Fibroblast of skin of back (primary cell): ENCODE measurements at places on chromosomes 11 and 22.

- peak; percentile 85 for DNase-seq
Observed at GRCh38 chr11:95831198-95831883, 41.0 kb downstream of the CEP57 start.

- no peak for DNase-seq
Observed at GRCh38 chr22:44063462-44064371, 39.6 kb downstream of the PARVB start.

DNA sequence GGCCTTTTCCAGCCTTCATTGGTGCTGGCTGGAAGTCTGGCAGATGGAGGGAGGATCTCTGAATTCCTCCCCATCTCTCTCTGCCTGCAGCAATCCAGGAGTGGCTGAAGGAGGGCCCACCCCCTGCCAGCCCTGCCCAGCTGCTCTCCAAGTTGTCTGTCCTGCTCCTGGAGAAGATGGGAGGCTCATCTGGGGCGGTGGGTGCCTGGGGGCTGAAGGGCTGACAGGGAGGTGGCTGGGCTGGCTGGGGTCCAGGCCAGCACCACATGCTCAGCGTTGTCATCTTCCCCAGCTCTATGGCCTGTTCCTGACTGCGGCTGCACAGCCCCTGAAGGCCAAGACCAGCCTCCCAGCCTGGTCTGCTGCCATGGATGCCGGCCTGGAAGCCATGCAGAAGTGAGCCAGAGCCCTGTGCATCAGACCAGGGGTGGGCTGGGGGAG is 12.2 kb downstream of the TKFC start:
- no peak for DNase-seq

DNA sequence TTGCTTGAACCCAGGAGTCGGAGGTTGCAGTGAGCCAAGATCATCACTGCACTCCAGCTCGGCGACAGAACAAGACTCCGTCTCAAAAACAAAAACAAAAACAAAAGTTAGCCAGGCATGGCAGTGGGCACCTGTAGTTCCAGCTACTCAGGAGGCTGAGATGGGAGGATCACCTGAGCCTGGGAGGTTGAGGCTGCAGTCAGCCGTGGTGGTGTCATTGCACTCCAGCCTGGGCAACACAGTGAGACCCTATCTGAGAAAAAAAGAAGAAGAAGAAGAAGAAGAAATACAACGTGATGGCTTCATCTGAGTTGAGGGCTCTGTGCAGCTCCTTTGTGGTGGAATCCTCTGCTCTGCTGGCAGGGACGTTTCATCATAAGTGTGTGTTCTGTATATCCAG is 10.0 kb upstream of the TNNT3 start:
- no peak for DNase-seq

DNA sequence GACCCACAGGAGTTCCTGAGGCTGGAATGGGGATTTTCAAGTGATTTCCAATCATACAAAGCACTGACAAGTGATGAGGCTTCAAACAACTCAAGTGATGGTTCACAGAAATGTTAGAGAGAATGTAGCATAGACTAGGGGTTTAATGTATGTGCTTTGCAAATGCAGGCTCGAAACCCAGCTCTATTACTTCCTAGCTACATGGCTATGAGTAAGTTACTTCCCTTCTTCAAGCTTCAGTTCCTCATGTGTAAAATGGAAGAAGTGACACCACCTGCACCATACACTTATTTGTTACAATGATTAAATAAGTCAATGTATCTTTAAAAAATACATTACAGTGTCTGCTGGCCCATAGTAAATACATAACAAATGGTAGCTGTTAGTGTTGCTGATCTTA is 139.8 kb downstream of the CCDC81 start:
- no peak for DNase-seq

DNA sequence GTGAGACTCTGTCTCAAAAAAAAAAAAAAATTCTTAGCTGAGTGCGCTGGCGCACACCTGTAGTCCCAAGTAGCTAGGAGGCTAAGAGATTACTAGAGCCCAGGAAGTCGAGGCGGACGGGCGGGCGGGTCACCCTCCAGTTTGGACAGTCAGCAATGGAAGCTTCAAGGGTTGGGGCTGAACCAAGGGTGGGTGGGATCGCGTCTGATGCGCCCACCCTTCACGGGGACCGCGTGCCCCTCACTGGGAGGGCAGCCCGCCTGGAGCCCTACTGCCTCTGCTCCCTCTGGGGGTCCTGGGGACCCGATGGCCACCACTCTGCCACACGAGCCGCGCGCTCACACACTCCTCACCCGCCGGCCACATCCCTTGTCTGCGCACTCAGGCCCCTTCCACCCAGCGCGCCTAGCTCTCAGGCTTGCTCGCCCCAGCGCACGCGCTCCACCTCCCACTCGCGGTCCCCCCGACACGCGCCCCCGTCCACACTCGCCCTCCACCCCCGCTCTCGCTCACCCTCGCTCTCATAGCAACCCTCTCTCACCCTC is 494 bp downstream of the CHID1 start:
- DNase-seq, result no peak

- DNase-seq, result no peak
Observed at GRCh38 chr11:111395081-111395480, 16.0 kb upstream of the POU2AF1 start.

DNA sequence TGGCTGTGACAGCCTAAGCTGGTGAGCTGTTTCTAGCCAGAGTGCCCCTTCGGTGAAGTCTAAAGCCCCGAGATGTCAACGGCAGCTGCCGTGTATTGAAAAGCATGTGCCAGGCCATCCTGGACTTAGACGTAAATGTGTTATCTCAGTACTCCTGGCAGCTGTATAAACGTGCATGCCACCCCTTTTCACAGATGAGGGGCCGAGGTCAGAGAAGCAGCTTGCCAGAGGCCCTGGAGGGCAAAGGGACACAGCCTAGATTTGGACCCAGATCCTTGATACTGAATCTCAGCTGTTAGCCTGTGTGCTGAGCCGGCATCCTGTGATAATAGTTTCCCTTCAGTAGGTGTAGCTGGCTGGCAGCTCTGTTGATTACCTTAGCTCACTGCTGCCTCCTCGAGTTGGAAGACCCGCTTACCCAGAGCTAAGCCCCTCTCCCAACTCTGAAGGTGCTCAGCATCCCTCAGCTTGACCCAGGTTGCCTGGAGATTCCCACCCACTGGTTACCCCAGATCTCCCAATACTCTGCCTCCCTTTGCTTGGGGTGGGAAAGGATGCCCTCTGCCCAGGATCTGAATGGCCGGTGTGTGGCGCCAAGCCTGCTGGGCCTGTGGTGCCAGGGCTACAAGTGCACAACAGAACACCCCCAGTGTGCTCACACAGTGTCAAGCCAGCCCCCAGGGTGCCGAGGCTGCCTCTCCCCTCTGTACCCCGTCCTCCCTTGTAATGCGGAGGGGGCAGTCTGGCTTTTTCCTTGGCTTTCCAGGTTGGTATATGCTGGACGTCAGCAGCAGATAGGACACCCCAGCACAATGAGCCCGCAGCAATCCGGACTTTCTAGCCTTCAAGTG is 59.8 kb upstream of the WNT7B start:
- no peak for DNase-seq

DNA sequence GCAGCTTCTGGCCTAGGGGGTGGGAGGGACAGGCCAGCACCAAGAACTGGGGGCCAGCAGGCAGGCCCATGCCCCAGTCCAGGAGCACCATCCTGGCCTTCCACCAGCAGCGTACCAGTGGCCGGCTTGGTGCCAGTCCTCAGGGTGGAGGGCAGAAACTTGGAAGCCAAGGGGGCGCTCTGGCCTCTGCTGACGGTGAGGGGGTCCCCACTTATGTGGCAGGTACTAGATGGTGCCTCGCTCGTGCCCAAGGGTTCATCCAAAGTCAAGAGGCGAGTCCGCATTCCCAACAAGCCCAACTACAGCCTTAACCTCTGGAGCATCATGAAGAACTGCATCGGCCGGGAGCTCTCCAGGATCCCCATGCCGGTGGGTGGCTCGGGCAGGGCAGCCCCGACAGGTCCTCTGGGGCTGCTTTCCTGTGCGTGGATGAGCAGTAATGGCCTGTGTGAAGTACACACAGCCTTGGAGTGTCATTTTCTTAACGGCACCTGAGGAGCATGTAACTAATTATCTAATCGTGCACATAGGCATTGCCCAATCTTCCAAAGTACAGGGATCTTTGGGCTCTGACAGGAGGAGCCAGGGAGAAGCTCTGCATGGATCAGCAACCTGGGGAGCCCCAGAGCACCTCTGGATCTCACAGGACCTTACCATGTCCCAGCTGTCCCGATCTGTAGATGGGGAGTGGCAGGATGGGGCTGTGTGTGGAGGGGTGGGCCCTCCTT is 79.1 kb downstream of the MORC2 start:
- DNase-seq, result no peak

DNA sequence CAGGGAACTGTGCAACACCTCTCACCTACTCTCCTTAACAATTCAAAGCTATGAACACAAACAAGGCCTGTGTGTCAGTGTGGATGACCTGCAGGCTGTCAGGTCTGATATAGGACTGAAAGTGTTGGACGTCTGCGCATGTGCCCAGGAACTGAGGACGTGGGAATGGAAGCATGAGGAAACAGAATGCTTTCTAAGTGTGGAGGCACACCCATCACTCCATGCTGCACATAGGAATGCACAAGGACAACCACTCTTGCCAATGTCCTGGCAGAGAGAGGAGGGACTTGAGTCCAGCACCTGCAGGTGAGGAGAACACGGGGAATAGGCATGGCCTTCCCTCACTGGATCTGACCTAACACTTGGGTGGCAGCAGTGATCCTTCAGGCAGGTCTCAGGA is 874.3 kb downstream of the OPCML start:
- DNase-seq, result no peak

DNA sequence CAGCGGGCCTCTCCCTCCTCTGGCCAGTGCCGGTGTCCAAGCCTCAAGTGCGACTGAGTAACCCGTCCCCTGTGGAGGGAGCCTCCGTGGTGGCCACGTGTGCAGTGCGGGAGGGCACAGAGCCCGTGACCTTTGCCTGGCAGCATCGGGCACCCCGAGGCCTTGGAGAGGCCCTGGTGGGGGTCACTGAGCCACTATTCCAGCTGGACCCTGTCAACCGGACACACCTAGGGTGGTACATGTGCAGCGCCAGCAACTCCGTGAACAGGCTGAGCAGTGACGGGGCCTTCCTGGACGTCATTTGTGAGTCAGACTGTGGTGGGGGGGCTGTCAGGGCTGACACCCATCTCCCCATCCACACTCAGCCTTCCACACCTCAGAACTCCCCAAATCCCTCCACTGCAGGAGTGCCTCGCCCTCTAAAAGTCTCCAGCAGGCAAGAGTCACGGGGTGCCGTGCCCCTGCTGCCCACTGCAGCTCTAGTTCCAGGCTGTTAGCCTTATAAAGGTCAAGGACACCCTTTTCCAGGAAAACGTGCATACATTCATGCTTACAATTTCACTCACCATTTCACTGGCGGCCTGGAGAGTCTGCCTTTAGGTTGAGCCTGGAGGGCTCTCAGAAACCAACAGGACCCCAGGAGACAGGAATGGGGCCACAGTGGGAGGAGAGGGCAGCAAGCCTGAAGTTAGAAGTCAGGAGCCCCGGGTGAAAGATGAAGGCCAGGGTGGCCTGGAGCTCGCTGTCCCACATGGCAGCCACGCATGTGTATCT is 2.6 kb downstream of the VSIG10L2 start:
- DNase-seq, result no peak

DNA sequence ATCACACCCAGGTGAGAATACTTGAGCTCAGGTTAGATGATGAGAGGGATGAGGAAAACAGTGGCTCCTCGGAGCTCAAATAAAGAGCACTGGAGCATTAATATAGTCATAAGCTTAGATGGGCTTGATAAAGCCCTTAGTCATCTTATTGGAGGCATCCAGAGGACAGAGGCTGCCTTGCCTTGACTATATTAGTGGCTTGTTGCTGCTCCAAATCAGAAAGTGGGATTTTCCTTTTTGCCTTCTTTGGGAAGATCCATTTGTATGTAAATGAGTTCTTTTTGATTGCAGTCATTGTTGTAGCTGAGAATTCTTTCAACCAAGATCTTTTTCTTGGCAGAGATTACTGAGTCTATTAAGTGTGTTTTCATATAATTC is 18.9 kb downstream of the ADM start:
- peak; percentile 58 for DNase-seq

GRCh38 chr11:71532036-71532610 is 5.1 kb downstream of the KRTAP5-7 start:
- no peak for DNase-seq

GRCh38 chr11:45904309-45904915 is 2.7 kb downstream of the FREY1 start:
- no peak for DNase-seq

GRCh38 chr11:3042496-3043314 is 14.5 kb downstream of the CARS1 start:
- DNase-seq, result no peak

DNA sequence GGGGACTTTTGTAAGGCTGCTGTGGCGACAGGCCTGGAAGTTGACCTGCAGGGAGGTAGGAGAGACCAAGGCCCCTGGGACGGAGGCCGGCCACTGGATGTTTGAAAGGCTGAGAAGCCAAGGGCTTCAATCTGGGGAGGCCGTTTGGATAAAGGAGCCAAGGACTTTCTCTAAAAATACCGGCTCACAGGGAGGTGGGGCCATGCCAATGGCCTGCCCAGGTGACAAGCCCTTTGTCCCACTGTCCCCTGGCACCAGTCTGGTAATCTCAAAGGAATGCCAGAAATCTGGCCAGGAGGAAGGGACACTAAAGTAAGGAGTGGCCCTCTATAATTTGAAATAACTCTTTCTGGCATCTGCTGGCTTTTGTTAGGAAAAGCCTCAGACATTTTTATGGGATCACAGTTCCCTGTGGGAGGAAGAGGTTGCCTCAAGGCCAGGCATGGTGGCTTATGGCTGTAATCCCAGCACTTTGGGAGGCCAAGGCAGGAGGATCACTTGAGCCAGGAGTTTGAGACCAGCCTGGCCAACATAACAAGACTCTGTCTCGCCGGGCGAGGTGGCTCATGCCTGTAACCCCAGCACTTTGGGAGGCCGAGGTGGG is 1.9 kb upstream of the CHKA start:
- peak; percentile 16 for DNase-seq

- DNase-seq, result peak; percentile 41
Observed at GRCh38 chr22:37248251-37248650, 4.2 kb upstream of the RAC2 start.

DNA sequence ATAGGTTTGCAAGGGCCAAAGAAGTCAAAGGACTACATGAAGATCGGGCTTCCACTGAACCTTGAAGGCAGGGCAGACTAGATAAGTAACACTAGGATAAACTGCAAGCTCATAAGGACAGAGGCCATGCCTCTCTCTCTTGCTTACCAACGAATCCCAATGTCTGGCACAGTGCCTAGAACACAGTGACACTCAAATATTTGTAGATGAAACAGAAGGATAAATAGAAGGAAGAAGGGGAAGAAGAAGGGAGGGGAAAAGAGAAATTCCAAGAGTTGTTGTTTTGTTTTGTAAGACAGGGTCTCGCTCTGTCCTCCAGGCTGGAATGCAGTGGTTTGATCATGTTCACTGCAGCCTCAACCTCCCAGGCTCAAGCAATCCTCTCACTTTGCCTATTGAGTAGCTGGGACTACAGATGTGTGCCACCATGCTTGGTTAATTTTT is 26.9 kb downstream of the SIK3 start:
- peak; percentile 87 for DNase-seq
